Kasumi-1 (cell line): ENCODE measurements at places on chromosomes 13 and 19.

GRCh38 chr13:91659256-91660075 is 261.0 kb downstream of the GPC5 start:
- DNase-seq = no peak

DNA sequence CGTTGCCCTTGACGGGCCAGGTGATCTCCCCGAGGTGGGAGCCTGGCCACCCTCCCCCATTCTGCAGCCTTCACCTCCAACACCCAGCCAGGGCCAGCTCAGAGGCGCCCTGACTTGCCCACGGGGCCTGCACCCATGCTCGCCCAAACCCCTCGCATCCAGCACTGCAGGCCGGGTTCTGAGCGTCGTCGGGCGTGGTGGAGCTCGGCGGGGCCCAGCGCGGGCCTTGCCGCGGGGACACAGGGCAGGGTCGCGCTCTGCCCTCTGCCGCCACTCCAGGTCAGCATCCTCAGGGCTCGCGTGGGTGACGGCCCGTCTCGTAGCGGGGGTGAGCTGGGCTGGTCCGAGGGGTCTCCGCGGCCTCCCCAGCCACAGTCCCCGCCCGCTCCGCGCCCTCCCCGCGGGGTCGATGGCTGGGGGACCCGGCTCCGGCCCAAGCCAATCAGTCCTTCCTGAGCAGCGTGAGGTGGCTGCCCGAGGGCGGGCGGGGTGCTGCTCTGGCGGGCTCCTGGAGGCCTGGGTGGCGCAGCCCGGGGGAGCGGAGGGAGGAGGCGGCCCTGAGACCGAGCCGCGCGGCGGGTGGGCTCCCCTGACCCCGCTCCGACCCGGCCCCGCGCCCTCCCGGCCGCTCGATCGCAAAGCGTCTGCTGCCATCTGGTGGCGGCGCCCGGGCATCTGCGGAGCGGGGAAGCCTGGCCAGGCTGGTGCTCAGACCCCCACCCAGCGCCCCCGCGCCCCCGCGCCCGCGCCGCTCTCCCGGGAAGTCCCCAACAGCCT is 61.4 kb downstream of the CCNE1 start:
- peak; percentile 48 for DNase-seq

GRCh38 chr19:16148443-16149229 is 5.2 kb downstream of the HSH2D start:
- no peak for DNase-seq

GRCh38 chr13:77853703-77854102 is 64.9 kb downstream of the EDNRB start:
- no peak for DNase-seq

DNA sequence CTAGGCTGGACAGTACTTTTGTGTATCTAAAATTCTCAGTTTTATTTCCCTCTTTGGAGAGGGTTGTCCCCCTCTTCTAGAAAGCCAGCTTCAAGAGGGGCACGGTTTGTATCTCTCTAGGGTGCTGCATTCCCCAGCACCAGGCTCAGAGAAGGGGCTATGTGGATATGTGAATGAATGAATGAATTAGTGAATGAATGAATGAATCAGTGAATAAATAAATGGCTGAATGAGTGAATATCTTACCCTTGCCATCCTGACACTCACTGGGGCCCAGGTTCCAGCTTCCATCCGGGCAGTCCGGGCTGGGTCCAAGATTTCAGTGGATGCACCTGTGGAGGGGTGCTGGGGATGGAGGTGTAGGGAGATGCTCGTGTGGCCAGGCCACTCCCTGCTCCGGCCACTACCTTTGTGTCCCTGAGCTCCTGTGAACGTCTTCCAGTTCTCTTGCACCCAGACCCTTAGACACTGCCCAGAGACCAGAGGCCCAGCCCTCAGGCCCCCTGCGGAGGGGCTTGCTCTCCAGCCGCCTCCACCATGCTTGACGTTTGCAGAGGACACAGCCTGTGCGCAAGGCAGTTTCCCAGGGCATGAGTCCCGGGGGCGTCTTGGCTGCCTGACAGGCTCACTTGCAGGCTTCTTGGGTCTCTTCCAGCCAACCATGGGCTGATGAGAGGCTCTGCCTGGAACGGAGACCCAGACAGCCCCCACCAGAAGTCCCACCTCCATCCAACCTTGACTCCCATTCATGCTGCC is 2.8 kb upstream of the KCNN1 start:
- no peak for DNase-seq

- no peak for DNase-seq
These were observed 9.9 kb upstream of the SHC2 start for GRCh38 chr19:470701-471100.

GRCh38 chr13:99859178-99860177 is 112.1 kb downstream of the ZIC5 start:
- no peak for DNase-seq

DNA sequence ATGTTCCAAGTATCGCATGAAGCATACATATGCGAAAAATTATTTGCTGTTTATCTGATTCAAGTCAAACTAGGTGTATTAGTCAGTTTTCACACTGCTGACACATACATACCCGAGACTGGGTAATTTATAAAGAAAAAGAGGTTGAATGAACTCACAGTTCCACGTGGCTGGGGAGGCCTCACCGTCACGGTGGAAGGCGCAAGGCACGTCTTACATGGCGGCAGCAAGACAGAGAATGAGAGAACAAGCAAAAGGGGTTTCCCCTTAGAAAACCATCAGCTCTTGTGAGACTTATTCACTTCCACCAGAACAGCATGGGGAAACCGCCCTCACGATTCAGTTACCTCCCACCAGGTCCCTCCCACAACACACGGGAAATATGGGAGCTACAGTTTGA is 13.0 kb upstream of the PROZ start:
- DNase-seq = no peak

- no peak for DNase-seq
These were observed 20.6 kb upstream of the UQCRFS1 start for GRCh38 chr19:29233591-29233990.

GRCh38 chr19:632579-633067 is 714 bp downstream of the POLRMT start:
- peak; percentile 58 for DNase-seq

GRCh38 chr13:47897411-47898050 is 103.5 kb downstream of the SUCLA2 start:
- no peak for DNase-seq

DNA sequence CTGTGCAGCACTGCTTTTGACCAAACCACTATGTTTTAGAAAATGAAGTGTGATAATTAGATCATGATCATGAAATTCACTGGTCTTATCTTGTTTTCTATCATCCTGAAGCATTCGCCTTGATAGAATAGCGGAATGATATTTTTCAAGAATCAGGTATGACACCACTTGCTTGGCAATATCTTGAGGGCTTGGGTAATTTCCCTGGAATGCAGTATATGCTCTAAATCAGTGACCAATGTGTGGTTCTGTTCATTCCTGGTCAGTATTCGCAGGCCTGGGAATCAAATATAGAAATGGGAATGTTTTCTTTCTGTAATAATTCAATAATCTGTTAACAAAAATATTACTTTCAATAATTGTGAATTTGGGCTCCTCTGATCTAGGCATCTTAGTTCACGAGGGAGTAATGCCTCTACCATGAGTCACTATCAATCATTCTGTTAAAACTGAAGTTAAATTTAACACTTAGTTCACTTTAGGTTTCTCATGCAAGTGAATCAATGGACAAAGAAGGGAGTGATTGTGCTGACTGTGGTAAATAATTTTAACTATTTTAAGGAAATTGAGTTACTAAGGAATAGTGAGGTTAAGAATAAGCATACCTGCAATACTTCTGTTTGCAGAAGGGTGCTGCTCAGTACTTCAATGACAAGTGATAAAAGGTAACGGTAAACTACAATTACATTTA is 137.9 kb downstream of the PCDH20 start:
- no peak for DNase-seq

GRCh38 chr13:20129076-20129475 is 31.8 kb downstream of the GJA3 start:
- DNase-seq = no peak

- no peak for DNase-seq
These were observed 116.3 kb upstream of the SLC7A1 start for GRCh38 chr13:29711776-29712175.

- peak; percentile 15 for DNase-seq
These were observed 451.7 kb downstream of the EFNB2 start for GRCh38 chr13:106083620-106084350.

DNA sequence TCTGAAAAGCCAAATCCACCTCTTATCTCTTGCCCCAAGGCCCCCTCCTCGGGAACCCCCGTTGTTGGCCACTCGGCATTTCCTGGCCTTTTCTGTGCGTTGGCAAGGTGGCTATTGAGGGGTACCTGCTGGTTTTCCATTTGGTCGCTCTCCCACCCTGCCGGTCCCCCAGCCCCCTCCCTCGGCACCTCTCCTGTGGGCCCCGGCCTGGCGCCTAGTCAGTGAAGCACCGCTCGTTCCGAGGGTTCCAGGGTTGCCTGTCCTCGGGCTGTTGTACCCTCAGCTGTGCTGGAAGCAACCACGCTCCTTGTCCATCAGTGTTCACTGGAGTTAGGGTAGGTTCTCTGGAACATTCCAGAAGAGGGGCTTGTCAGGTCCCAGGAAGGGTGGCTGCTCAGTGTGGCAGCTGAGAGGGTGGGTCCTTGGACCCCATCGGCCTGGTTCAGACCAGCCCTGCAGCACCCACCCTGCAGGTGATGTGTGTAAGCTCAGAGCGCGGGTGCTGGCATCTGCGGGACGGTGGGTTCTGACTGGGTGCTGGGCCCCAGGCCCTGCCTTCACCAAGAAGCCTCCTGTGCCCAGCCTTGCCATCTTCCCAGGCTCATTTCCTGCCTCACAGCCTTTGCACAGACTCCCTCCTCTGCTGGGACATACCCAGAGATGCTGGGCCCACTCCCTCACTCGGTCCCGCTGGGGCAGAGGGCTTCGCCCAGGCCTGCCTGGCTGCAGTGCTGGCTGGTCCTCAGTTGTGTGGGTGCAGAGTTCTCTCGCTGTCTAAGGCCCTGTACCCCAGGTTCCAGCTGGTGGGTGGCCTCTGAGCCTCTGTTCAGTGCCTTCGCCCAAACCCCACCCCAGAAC is 21.3 kb downstream of the NKPD1 start:
- no peak for DNase-seq

DNA sequence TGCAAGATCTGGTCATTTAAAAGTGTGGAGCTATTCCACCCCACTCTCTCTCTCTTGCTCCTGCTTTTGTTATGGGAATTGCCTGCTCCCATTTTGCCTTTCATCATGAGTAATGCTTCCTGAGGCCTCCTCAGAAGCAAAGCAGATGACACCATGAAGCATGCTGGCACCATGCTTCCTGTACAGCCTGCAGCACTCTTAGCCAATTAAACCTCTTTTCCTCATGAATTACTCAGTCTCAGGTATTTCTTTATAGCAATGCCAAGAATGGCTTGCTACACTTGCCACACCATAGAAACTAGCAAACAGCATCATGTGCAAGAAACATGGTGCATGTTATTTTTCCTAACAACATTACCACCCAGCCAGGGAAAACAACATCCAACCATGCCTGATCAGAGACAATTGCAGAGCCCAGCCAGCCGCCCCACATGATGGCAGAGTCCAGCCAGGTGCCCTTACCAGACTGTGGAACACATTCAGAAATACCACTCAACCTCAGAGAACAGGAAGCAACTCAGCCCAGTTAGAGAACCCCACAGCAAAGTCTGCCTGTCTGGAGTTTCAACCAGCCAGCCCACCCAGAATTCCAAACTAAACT is 36.9 kb downstream of the SYDE1 start:
- no peak for DNase-seq

DNA sequence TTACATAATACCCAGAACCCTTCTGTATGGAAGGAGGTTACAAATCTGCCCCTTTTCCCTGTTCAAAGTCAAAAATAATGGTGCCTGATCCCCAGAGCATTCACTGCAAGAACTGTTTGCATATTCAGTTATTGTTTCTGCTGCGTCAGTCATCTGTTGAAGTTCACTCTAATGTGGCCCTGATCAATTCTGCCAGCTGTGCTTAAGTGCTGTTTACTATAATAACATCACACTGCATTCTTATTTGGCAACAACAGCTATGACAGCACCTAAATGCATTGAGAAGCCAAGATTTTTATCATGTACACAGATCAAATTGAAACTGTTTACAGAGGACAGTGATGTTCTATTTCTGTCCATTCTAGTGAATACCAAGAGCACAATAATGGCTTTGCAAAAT is 115.9 kb downstream of the DACH1 start:
- DNase-seq = no peak

- no peak for DNase-seq
These were observed 28.1 kb downstream of the DHX34 start for GRCh38 chr19:47377208-47377701.

DNA sequence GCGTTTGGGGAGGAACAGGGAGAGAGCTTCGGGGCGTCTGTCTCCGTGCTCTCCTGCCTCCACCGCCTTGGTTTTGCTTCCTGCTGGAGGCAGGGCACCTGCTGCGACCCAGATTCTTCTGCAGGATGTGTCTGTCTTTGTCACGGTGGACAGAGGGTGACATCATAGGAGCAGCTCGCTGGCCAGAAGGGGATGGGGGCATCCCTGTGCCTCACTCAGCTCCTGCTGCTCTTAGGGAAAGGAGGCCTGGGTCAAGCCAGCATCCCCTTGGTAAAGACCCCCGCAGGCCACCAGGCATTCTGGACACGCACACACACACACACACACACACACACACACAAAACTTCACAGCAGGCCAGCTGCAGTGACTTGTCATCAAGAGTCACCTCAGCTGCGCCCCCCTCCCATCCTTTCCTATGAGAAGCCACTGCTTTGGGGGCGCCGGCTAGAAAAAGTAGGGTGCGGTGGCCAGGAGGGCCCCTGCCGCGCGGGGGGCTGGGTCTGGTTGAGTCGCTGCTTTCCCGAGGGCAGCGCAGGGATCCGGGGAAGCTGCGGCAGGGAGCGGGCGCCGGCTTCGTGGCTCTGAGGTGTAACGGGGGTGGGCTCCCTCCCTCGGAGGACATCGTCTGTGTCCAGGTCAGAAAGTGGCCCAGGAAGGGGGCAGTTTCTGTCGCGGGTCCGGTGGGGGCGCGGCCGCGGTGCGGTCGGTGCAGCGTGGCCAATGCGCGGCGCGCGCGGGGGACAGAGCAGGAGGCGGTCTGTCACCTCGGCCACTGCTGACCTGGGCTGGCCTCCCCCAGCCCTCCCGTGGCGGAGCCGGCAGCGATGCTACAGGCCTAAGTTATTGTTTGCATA is 15.8 kb upstream of the NPAS1 start:
- DNase-seq = no peak

GRCh38 chr13:25177012-25177411 is 4.9 kb upstream of the AMER2 start:
- DNase-seq = no peak

- DNase-seq = no peak
These were observed 39.5 kb upstream of the SERP2 start for GRCh38 chr13:44333950-44334655.

DNA sequence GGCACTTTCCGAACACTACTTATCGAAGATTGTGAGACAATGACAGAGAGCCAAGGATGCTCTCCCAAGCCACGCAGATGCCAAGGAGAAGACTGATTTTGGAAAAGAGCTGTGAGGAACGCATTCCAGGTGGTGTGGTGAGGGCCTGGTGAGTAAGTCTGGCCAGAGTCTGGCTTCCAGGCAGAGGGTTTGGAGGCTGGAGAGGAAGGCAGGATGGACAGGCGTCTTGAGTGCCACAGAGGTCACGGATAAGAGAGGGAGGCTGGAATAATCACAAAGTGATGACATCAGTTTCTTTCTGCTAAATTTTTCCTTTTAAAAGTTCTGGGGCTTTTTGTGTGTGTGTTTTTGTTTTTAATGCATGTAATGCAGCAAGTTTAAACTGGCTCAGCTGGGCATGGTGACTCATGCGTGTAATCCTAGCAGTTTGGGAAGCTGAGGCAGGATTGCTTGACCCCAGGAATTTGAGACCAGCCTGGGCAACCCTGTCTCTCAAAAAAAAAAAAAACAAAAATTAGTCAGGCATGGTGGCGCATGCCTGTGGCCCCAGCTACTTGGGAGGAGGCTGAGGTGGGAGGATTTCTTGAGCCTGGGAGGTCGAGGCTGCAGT is 235.1 kb downstream of the NALCN start:
- no peak for DNase-seq

- DNase-seq = no peak
These were observed 96.5 kb downstream of the DOCK9 start for GRCh38 chr13:98881390-98881789.
